ENCODE measurements at places on chromosomes 12 and 14. TPM values are rescaled to one million over a fixed set of nuclear protein-coding genes. Genes with fewer than 3 reads are reported as not detected.

GRCh38 chr14:80275208-80275850 lies 64.0 kb upstream of the DIO2 start:
- no peak for DNase-seq

DNA sequence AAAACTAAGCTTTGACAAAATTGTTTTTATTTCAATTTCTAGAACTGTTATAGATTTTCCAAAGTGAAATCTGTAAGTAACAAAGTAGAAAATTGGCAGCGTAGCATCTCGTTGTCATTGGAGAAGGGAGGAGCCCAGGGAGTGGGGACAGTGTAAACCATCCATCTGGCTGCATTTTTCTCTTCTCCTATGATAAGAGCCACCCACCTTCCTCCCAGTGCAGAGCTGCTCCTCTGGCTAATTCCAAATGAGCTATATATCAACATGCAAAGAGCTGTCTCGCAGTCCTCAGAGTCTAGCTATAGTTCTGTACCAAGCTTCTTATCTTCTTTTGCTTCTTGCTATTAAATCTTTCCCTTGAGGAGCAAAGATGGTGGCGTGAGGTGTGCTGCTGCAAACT lies 56.6 kb downstream of the SCN8A start:
- no peak for DNase-seq

GRCh38 chr14:105260959-105261358 lies 12.6 kb downstream of the BTBD6 start:
- DNase-seq: no peak

DNA sequence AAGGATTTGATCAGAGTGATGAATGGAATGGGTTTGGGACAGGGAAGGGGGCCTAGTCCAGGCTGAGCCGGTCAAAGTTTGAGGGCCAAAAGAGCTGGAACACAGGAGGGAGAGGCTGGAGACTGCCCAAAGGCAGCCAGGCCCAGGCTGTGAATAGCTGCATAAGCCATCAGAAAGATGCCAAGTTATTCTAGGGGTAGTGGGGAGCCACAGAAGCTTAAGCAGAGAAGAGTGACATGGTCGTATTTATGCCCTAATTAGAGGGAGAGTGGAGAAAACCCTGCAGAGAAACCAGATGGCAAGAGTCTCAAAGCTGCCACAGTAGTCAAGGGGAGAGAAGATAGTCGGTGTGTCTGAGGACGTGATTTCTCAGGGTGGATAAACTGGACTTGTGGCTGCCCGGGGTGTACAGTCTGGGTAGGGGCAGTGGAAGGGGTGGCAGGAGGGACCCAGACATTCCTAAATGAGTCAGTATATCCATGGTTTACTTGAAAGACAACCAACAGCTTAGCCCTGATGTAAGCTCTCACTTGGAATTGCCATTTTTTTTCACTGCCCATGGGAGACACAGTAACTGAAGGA lies 99.2 kb downstream of the PRICKLE1 start:
- no peak for DNase-seq

Gene TMPRSS12
- polyA plus RNA-seq: 0.13 TPM

DNA sequence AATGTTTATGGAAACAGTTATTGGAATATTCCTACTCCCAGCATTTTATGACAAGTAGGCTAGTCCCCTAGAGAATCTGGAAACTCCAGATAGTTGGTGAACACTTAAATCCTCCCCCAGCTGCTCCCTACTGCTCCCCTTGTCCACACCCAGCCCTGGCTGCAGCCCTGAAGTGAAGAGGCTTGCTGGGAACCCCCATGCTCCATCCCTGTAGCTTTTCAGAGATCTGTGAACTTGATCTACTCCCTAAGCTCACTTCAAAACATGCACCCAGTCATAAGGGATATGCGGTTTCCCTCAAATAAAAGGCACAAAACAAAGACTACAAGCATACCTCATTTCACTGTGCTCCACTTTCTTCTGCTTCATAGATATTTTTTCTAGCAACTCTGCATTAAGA lies 33.2 kb downstream of the EGLN3 start:
- no peak for DNase-seq

Gene HVCN1
- 10.3 TPM for polyA plus RNA-seq

DNA sequence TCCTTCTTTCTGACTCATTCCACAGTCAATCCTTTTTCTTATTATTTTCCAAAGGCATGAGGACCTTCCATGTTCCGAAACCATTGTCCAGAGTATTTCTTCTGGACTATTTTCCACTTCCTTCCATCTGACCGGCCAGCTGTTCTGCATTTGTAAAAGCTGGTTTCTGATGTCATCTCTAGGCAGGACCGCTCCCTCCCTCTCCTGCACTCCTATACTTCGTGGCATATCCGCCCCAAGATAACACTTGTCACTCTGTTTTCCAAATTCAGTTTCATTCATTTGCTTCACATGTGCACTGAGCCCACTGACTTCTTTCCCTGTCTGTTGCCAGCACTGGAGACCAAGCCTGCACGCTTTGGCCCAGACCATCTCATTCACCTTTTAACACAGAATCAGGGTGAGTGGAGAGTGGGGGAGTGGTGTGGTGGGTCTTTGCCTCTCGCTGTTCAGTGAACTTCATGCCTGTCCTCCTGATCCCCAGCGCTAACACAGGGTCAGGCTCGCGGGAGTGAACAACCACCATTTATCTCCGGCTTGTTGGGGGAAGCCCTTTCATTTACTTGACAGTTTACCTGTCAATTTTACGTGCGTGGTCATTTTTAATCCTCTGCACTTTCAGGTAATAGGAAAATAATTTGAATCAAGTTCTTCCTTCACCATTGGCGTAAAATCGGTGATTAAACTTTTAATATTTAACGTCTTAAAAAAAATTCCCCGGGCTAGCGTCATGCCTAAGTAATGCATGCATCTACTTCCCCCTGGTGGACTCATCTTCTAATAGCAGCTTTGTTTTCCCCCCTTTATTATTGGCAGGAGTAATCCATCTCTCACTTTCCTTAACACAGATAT lies 52.5 kb downstream of the C12orf75 start:
- peak; percentile 38 for DNase-seq

GRCh38 chr12:75690296-75690955 lies 179.0 kb upstream of the KRR1 start:
- no peak for DNase-seq

GRCh38 chr14:33569821-33570687 lies 380.8 kb downstream of the EGLN3 start:
- DNase-seq: no peak

DNA sequence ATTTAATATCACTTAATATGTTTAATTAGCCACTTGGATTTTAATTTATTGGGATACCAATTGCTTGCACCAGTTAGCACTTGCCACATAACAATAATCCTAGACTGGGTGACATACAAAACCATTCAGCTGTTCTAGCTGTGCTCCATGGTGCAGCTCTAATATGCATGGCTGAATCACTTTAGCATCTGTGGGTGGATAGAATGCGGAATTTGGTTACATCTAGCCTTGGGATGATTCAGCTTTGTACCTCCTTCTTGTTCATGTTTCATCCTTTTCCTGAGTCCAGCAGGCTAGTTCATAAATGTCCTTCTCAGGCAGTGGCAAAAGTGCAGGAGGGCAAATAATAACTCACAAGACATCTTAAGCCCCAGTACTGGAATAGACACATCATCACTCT lies 1263.0 kb downstream of the LRFN5 start:
- no peak for DNase-seq

DNA sequence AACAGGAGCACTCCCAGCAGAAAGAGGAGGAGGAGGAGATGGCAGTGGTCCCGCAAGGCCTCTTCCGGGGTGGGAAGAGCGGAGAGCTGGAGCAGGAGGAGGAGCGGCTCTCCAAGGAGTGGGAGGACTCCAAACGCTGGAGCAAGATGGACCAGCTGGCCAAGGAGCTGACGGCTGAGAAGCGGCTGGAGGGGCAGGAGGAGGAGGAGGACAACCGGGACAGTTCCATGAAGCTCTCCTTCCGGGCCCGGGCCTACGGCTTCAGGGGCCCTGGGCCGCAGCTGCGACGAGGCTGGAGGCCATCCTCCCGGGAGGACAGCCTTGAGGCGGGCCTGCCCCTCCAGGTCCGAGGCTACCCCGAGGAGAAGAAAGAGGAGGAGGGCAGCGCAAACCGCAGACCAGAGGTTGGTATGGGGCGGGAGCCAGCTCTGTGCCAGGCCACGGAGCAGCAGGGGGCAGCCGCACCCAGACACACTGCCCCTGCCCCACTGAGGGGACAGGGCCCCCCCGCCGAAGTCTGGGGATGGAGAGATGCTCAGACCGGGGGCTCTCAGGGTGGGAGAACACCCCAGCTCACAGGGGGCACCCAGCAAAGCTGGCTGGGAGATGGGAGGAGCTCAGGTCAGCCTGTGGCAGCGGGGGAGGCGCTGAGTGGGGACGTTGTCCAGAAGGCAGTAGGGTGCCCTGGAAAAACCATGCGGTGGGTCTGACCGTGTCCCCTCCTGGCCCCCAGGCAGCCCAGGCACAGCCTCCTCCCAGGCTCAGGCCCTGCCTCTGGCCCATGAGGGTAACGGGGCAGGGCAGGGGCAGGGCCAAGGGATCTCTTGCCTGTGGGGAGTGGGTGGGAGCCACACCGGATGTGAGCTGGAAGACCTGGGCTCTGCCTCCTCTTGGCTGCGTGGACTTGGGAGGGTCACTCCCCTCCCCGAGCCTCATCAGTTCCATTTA lies 9.8 kb downstream of the CHGA start:
- no peak for DNase-seq

GRCh38 chr14:87999277-87999676 lies 5.7 kb upstream of the GPR65 start:
- DNase-seq: no peak

Gene ZDHHC22
- polyA plus RNA-seq: 0.45 TPM

GRCh38 chr12:57210461-57210860 lies 6.1 kb upstream of the NXPH4 start:
- no peak for DNase-seq

Gene KRT71
- polyA plus RNA-seq: not detected

- no peak for DNase-seq
These were observed 44.2 kb downstream of the BBS10 start for GRCh38 chr12:76303989-76304460.

Gene DPPA3
- polyA plus RNA-seq: not detected

GRCh38 chr14:73591690-73592449 lies at the start of gene ACOT4:
Gene ACOT4 (plus strand): TSS chr14:73591873. CDS start chr14:73591960, 87 bp downstream.
- peak; percentile 38 for DNase-seq

DNA sequence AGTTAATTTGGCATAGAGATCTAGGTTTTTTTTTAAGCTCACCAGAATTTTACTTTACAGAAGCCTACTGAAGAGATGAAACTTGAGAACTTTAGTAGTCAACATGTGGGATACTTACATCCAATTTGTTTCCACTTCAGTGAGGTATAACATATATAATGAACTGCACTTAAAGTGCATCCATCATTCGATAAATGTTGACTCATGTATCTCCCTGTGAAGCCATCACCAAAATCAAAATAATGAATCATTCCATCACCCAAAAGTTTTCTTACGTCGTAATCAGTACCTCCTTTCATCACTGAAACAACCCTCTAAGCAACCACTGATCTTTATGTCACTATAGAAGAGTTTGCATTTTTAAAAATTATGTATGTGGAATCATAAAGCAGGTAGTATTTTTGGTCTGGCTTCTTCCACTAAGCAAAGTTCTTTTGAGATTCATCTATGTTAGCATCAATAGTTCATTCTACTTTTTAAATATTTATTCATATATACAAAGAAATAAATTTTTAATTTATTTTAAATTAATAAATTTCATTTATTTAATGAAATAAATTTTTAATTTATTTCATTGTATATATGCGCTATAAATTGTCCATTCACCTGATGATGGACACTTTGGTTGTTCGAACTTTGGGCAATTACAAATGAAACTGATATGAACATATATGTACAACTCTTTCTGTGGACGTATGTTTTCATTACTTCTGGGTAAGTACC lies 2.0 kb upstream of the CPNE8 start:
- no peak for DNase-seq

- DNase-seq: no peak
These were observed 125.0 kb upstream of the FUT8 start for GRCh38 chr14:65287264-65288131.

GRCh38 chr12:117968826-117969659 lies at the start of gene KSR2:
Gene KSR2 (minus strand): TSS chr12:117968990. CDS start chr12:117968255, 735 bp downstream.
- peak; percentile 49 for DNase-seq

DNA sequence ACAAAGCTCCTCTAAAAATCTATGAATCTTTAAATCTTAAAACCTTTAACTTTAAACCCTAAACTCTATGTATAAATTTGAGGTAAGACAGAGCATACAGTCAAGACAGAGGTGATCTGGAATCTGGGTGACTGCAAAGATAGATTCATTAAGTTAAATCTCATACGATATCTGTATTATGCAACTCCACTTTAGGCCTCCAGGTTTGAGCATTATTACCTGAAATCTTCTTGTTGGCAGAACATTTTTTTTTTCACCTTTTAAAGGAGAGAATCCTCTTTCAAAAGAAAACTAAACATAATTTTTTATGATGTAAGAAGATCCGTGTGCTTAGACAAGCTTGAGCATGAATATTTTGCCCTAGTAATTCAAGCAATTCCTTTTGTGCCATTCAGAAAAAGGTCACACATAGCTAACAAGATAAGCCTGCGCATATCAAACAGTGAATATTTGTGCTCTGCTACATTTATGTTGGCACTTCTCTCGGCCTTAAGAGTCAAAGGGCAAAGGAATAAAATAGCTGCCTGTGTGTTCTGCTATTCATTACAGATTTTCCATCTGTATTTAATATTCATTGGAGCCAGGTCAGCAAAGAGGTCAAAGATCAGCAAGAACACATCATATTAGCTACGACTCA lies 163.3 kb downstream of the TMTC3 start:
- no peak for DNase-seq

DNA sequence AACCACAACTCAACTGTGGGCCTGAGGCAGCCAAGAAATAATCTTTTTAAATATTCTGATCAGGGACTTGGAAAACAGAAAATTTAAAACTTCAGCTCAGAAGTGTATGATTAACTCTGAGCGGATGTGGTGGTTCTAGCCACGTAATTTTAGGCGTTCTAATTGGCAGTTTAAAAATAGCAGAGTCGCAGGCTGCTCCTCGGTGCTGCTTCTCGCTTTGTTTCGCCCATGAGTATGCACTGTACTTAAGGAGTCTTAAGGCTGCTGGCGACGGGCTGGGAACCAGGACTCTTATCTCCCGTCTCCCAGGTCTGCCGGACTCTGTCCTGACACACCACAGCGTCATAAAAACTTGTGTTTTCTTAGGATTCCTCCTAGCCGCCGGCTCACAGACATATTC lies 113.4 kb upstream of the PELI2 start:
- no peak for DNase-seq
